PC-3 (cell line): ENCODE measurements at places on chromosomes 2 and 18. TPM values are rescaled to one million over a fixed set of nuclear protein-coding genes. Genes with fewer than 3 reads are reported as not detected.

Gene COL4A4
- total RNA-seq, result 0.29 and 0.55 TPM in 2 replicates

DNA sequence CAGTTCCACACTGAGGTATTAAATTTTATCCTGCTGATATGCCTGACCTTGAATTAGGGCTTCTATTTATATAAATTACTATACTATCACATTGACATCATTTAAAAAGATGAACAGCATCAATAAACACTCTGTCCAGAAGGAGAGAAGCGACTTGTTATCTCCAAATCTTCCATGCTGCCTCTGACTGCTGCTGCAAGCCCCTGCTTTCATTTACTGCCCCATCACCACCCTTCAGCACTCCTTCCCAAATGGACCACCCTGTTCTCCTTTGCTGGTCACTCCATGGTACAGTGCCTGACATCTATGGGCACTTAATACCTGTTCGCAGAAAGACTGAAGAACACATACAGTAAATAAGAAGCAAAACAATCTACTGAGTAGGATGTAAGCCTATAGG lies 48.1 kb downstream of the KLF7 start:
- no peak for DNase-seq

- peak; percentile 76 for DNase-seq
Measured at GRCh38 chr18:74331404-74331803, 15.8 kb downstream of the C18orf63 start.

DNA sequence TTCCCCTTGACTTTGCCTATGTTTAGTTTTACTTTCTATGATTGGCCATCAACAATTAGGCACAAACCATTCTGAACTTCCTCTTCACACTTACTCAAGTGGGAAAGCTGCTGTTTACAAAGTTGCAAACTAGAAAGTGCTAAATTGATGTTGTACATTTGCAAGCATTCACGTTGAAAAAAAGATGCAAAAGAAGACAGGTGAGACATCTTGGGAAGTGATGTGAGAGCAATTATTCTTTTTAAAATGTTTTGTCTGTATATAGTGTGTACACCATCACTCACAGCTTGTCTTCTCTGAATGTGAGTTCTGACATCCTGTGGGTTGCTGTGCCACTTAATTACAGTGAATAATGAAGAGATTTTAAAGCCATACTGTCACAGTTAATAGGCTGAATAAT lies 874.1 kb upstream of the LRATD1 start:
- DNase-seq, result no peak

DNA sequence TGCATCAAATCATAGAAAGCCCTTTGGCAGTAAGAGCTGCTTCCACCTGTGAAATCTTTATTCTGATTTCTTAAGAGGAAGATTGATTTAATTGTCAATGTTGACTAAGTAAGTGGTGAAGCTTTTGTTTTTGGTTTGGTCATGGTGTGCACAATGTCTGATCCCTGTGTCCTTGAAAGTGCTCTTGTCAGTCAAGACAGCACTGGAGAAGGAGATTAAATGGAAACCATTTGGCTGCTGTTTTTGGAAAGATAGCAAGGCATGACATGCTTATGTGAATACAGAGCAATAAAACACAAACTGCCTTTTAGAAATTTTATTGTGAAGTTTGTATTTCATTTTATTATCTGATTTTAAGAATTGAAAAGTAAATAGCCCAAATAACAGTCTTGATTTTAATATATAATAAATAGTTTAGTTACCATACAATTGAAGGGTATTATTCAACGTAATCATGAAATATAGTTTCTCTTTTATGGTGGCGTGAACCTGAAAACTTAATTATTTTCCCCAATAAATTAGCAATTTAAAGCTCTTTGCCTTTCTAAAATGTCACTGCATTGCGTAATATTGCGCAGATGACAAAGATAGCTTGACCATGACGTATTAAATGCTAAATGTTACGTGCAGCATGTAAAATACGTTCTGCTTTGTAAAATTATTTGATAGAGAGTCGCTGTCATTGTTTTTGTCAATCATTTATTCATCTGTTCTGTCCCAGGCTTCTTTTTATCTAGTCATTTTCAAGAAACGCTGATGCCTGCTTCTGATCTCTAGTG lies 69.0 kb downstream of the GULP1 start:
- DNase-seq, result no peak

Gene PID1
- 0.84 and 1.8 TPM in 2 replicates for total RNA-seq

Gene KIDINS220
- total RNA-seq, result 35.3 and 37.6 TPM in 2 replicates

Gene MDH1B
- total RNA-seq, result 0.23 and 0.40 TPM in 2 replicates

- peak; percentile 18 for DNase-seq
Measured at GRCh38 chr2:40820319-40820718, 368.4 kb upstream of the SLC8A1 start.

DNA sequence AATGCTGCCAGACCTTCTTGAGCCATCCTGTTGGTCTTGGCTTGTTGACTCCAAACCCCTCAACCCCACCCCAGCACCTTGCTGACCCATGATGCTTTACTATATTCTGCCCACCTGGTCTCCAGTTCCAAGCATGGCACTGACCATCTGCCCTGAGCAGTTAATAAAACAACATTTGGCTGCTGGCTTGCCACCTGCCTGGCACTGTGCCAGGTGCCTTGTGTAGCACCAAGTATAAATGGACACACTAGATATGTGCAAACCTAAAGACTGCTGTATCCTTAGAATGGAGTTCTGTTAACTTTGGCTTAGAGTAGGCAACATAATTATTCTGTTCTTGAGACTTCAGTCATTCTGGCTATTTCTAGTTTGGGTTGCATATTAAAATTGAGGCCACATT lies 91.4 kb downstream of the ACSL3 start:
- DNase-seq, result no peak

GRCh38 chr18:14933049-14933851 lies 185.3 kb downstream of the ANKRD30B start:
- DNase-seq, result no peak

Gene SCN7A
- not detected in 2 replicates for total RNA-seq

Gene NCKAP5
- total RNA-seq, result 3.2 and 4.8 TPM in 2 replicates

DNA sequence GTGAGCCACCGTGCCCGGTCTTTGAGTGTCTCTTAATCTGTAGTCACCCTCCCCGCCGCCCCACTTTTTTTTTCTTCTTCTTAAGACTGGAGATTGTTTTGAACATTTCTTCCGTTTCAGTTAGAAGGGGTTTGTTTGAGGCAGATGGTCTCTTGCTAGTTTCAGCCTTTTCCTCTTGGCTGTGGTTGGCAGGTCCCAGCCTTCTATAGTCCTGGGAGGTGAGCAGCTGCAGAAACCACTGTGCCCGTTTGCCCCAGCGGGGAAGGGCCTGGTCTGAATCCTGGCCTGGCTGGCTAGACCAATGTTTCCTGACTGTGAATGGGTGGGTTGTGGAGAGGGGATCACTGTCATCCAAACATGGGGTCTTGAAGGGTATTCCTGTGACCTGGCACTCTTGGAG lies 30.1 kb upstream of the MCFD2 start:
- DNase-seq, result no peak

GRCh38 chr18:51666763-51667191 lies 469.3 kb upstream of the MEX3C start:
- DNase-seq, result peak; percentile 12

Gene TUBA4B
- total RNA-seq, result not detected in 2 replicates

DNA sequence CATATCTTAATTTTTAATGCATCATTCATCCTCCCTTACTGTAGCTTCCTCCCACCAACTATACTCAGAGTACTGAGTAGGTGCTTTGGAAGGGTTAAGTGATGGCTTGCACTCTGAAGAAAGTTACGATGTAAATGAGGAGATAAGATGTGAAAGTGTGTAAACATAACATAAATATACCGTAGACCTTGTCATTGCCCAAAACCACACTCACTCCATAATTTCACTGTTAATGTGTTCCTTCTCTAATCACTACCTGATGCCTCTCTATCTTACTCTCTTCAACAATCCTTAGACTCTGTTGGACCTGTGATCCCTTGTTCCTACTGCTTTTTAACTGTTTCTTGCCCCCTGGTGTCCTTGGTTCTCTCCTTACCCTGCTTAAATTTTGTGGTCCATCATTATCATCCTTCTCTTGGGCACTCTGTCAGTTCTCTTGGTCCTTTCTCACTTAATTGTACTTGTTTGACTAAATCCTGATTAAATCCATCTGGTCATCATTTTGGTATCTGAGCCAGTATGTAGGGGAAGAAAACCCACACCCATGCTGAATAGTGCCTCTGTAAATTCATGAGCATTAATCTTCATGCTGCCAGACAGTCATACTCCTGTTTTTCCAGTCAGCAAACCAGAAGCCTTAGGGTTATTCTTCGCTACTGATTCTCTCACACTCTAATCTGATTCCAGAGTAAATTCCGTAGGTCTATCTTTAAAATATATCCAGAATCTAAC lies 45.0 kb downstream of the PMS1 start:
- no peak for DNase-seq

DNA sequence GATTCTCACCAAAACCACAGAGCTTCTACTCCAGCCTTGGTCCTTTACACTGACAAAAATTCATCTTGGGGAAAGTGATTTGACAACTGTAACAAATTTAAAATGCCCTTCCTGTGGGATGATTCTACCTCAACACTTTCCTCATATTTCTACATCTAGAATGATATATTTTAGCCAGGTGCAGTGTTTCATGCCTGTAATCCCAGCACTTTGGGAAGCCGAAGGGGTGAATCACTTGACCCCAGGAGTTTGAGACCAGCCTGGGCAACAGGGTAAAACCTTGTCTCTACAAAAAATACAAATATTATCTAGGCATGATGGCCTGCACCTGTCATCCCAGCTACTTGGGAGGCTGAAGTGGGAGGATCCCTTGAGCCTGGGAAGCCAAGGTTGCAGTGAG lies 408.6 kb downstream of the CDH7 start:
- no peak for DNase-seq

Gene GAREM2
- 1.4 and 1.8 TPM in 2 replicates for total RNA-seq

DNA sequence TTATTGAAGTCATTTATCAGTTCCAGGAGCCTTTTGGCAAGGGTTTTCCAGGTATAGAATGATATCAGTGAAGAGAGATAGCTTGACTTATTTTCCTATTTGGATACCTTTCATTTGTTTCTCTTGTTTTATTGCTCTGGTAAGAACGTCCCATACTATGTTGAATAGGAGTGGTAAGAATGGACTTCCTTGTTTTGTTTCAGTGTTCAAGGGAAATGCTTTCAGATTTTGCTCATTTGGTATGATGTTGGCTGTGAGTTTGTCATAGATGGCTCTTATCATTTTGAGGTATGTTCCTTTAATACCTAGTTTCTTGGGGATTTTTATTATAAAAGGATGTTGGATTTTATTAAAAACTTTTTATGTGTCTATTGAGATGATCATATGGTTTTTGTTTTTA lies 87.1 kb upstream of the EPAS1 start:
- DNase-seq, result no peak

Gene TCF23
- not detected in 2 replicates for total RNA-seq

GRCh38 chr2:10316336-10316735 lies 13.6 kb downstream of the HPCAL1 start:
- DNase-seq, result no peak

DNA sequence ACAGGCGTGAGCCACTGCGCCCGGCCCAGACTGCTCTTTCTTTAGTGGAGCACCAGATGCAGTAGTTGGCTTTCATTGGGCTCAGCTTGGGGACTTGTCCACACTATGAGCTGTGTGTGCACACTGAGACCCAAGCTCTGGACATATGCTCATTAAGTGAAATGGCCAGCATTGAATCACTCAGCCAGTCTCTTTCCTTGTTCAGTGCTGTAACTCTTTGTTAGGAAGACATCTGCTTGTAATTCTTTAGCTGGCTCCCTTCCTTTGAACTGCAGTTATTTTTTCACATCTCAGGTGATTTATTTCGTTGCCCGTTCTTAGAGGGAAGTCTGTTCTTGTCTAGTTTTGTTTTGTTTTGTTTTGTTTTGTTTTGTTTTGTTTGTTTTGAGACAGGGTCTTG lies 70.5 kb downstream of the CAB39 start:
- DNase-seq, result no peak

Gene NGEF
- total RNA-seq, result 71.3 and 80.2 TPM in 2 replicates

GRCh38 chr18:29163596-29163995 lies 986.7 kb upstream of the CDH2 start:
- no peak for DNase-seq

Gene SCYGR5
- total RNA-seq, result not detected in 2 replicates

DNA sequence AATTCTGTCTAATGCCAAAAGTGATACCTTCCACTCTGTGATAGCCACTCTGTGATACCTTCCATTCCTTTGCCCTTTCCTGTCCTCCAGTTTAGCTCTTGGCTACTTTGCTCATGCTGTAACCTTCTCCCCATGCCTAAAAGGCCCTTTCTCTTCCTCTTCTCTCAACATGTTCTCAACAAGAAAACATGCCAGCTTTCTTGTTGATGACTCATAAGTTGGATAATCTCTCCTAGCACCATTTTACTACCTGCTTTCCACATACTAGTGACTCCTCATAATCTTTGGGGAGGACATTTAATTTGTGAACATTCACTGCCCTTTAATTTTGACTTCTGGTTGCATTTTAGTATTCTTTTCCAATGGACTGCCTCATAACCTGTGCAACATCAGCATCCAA lies 55.9 kb upstream of the NT5C1B start:
- DNase-seq, result peak; percentile 8

Gene ARHGEF4
- total RNA-seq, result 21.5 and 30.5 TPM in 2 replicates

Gene SERPINB13
- not detected in 2 replicates for total RNA-seq

GRCh38 chr18:37900326-37900725 lies 334.7 kb upstream of the CELF4 start:
- no peak for DNase-seq

DNA sequence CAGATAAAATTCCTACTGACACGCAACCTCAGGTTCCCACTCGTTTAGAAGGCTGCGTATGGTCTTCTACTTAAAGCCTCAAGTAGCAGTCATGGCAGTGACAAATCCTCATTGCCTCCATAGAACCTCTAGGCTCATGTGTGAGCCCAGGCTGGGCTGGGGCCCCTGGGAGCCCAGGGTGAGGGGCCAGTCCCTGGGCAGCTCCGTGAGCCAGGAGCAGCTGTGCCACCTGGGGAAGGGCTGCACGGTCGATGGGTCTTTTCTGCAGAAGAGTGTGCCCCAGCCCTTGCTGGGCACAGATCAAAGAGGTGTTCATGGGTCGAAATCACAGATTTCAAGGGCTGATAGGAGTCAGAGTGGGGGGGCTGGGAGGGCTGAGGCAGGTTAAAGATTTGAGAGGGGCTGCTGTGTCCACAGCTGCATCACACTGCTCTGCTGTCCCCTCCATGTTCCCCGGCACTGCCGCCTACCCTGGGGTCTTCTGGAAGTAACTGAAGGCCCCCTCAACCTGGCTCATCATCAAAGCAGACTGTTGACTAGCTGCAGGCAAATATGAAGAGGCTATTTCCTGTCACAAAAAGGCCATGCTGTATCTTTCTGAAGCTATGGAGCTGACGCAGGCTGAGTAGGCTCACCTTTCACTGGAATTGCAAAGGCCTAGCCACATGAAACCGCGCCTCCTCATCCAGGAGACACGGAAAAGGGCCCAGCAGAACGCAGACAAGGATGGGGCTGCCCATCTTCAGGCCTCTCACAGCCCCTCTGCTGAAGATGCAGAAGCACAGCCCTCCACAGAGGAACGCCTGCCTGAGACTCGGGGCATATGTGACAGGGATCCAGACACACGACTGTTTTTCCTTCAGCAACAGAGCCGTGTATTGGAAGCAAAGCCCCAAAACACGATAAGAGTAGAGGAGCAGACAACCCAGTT lies 35.7 kb upstream of the ALPP start:
- DNase-seq, result no peak
